Right lung (tissue), 10 donors: ENCODE measurements at places on chromosomes 6 and 20. TPM values are rescaled to one million over a fixed set of nuclear protein-coding genes. Genes with fewer than 3 reads are reported as not detected.

DNA sequence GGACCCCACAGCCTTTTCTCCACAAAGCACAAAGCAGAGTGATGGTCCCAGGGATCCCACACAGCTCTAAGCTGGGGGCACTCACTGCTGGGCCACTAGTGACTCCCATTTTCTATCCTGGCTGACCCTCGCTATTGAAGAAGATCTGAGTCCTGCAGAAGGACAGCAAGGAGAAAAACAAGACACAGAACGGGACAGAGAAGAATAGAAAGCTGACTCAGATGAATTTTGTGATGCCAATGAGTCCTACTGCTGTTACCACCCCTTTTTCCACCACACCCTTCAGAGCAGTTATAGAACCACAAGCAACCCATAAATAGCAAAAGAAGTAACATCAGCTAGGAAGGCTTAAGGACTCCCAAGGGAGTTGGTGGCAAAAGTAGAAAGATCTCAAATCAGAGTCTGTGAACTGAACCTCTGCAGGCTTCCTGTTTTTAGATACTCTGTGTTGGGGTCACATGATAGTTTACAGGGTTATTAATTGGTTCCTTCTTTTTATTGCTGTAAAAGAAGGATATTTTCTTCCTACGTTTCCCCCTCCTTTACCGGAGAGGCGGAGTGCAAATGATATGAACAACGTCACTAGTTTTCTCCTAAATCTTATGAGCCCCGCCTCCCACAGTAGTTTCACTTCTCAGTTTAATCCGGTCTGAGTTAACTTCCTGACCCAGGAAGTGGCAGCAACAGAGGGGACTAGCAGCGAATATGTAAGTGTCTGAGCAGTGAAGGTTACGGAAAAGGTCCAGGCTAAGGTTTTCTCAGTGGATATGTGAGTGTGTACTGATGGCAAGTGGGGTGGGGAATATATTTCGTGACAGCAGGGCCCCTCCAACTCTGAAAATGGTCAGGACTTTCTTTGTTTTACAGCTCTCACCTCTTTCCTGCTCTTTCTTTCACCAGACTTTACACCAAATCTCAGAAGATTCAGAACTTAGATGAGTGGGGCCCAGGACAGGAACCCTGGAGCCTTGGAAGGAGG is at the start of gene TRIM38:
Gene TRIM38, plus strand, starts transcription at position 654 of the 979 bp plus-strand sequence. CDS start 3,721 bp downstream, outside the sequence.
- DNase-seq = peak; percentile 81

DNA sequence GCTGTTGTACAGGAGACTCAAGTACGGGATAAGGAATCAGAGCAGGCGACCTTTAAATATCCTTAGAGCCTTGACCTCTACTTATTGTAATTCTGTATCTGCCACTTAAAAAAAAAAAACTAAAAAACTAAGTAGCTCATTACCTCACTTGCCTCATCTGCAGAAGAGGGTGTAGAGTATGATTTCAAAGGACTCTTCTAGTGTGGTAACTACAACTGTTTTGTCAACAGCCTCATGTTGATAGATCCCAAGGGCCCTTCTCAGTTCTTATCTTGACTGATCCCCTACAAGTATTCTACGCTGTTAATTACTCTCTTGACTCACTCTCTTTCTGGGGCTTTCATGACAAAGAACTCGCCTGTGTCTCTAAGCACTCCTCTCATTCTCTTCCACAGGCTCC is 16.7 kb upstream of the PDYN start:
- DNase-seq = no peak

GRCh38 chr6:100780648-100781047 is 100.5 kb downstream of the ASCC3 start:
- no peak for DNase-seq

DNA sequence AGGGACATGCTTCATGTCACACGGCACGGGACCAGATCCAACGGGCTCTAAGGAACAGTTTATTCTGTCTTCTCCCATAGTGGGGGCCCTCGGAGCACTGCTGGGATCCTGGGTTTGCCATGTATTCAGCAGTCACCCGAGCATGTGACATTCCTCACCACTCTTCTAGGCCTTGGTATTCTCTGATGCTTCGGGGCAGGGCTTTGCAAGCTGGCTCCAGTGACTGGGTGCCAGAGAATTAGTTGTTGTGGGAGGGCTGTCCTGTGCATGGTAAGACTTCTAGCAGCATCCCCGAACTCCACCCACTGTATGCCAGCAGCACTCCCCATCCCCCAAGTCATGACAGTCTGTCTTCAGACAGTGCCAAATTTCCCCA is 5.4 kb downstream of the CCN5 start:
- no peak for DNase-seq

DNA sequence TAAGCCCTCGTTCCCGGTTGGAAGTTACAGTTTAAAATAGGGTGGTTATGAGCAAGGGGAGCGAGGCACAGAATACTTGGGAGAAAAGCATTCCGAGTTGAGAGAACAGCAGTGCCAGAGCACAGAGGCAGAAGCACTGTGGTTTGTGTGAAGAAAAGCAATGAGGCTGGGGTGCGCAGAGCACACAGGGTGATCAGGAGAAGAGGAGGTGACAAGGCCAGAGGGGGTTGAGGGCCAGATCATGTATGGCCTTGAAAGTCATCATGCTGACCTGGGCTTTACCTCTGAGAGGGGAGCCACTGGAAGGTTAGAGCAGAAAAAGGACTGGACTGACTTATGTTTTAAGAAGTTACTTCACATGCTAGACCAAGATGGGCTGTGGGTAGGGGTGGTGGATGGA is 3.5 kb upstream of the BTN3A2 start:
- DNase-seq = no peak

DNA sequence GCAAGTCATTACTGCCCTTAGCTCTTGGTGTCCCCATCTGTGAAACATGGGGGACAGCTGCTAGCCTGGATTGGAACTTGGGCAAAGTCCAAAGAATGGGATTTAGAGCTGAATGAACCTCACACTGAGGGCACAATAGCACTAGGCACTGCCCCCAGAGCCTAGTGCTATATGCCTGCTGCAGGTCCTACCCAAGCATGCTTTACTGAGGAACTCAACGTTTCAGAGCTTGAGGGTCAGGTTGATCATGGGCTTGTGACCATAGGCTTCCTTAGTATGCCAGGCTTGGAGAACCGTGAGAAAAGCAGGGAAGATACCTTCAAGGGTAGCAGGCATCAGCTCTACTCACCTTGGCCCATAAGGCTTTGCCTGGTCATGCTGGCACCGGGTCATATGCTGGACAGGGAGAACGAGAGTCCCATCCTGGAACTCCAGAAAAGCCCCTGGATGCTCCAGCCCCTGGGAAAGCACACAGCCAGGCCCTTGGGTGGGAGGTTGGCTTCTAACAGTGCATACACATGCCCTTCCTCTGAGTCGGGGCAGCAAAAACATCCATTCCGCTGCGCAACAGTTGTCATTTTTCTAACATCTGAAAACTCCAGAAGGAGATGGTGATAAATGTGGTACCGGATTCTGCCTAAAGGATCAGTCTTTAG is 29.7 kb downstream of the EIF2S2 start:
- no peak for DNase-seq

DNA sequence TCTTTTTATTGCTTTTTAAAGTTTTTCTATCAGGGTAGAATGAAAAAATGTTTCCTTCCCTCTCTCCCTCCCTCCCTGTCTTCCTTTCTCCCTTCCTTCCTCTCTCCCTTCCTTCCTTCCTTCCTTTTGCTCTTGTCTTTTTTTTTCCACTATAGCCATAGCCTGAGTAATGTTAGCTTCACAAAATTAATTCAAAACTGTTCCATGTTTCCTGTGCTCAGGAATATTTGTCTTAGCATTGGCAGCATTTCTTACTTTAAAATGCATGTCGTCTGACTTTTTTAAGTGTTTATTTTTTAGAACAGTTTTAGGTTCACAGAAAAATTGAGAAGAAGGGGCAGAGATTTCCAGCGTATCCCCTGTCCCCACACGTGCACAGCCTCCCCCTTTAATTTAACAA is 730.8 kb upstream of the CITED2 start:
- DNase-seq = no peak

- DNase-seq = no peak
Measured at GRCh38 chr20:19889011-19889953, 127.9 kb upstream of the NAA20 start.

- DNase-seq = no peak
Measured at GRCh38 chr20:54058420-54059139, 11.8 kb downstream of the BCAS1 start.

GRCh38 chr20:23296841-23297701 is 53.5 kb upstream of the NXT1 start:
- DNase-seq = no peak

DNA sequence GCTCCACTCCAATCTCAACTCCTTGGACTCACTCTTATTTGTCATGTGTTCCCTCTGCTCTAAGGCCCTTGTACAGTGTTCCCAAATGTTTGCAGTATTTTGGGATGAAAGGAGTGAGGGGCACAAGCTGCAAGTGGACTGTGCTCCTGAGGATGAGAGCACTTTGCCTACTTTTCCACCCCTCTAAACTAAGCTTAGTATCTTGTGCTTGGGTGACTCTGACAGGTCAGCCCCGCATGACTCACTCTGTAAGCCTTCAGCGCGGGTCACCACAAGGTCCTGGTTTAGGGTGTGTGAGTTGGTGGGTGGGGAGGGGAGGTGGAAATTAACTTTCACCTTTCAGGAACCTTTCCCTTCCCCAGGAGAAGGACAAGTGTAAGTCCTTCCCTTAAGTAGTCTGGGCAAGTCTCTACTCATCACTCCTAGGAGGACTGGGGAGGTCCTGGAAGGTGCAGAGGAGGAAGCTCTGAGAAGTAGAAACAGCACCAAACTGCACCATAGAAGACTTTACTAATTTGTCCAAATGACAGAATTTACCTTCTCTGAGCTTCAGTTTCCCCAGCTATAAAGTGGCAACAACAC is 68.8 kb upstream of the EPB41L1 start:
- DNase-seq = no peak

DNA sequence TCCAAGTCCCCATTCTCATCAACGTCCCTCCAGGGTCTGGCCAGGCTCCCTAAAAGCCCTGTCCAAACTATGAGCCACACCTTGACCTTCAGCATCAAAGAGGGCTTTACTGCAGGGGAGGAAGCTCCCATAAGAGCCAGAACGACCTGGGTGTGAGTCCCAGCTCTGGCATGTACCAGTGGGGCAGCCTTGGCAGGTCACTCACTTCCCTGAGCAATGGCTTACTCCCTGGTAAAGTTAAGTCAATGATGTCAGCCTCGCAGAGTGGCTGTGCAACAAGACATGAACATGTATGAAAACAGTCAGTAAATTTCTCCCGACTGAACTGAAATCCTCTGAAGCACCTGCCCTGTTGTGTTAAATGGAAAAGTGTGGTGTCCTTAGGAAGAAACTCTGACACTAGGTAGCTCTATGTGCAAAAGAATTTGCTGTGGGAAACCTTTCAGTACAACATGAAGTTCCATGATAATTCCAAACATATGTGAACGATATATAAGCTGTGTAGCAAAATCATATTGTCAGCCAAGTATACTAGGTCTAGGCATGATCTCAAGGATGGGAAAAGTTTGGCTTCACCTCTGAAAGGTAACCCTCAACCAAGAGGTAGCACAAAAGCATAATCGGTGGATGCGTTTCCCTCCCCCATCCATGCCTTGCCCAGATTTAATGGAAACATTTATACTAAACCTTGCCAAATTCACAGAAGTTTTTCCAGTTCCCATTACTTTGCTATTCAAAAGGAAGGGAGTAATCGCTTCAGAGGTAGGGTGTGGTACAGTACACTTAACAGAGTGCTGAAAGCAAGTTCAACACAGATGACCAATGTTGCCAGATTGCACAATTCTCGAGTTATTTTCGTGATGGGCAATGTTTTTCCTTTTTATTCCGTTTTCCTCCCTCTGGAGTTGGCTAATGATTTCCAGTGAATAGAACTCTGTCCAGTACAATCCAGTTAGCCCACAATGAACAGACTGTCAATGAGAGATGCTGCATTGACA is 49.0 kb upstream of the RANBP9 start:
- DNase-seq = no peak

DNA sequence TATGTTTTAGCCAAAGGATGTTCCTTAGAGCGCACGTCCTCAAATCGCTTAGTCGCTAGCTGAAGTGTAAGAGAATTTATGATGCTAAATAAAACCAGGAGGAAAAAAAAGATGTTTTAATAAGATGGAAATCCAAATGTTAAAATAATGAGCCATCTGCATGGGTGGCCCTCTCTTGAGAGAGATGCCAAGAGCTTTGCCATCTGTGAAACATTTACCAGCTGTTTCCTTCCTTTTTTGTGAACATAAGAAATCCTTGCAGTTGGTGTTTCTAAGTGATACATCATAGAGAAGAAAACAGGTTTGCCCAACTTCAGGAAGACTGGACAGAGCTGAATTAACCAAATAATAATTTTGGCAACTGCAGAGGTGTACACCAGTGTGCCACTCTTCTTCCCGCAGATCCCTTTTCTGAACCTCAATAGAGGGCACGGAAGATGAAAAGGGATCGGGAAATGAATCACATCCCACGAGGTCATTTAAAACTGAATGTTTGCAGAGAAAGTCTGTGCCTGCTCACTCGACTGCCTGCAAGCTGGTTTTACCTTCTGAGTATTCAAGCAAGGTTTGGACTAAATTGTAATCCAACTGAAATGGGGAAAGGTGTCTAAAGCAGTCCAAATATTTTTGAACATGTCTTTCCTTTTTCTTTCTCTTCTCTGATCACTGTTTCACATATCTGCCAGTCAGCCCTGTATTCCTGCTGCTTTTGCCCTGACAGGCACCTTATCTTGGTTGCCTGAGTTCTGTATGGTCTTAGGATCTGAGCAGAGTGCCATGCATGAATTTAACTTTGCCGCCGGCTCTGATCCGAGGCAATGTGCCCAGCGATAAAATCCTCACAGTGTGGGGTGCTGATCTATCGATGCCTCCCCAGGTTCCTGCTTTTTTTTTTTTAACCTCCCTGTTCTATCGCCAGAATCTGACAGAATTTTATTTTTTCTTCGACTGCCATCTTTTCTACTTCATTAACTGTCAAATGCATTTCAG is 35.5 kb upstream of the TSHZ2 start:
- no peak for DNase-seq

- no peak for DNase-seq
Measured at GRCh38 chr6:114092943-114093342, 122.0 kb upstream of the HDAC2 start.

DNA sequence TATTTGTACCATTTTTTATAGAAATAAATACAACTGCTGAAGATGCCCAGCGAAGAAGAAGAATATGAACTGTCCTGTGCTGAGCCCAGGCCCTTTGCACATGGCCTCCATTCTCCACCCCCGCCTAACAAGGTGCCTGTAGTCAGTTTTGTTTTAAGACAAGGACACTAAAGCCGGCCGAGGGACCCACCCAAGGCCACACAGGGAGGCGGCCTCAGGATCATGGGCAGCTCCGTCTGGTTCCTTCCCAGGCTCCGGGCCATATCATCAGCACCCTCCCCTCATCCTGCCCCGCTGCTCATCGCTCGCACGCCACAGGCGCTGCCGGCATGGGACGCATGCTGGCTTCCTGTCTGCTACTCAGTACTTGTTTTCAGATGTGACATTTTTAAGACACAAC is 21.3 kb downstream of the PSMG4 start:
- DNase-seq = no peak

- no peak for DNase-seq
Measured at GRCh38 chr20:10249822-10250221, 31.2 kb downstream of the SNAP25 start.

- no peak for DNase-seq
Measured at GRCh38 chr6:158743033-158743651, 76.0 kb downstream of the EZR start.

Gene GPSM3
- 17.3 TPM for polyA plus RNA-seq

Gene C6orf58
- polyA plus RNA-seq = 0.95 TPM

Gene CRISP2
- polyA plus RNA-seq = 0.18 TPM

Gene DAAM2
- 45.1 TPM for polyA plus RNA-seq

Gene TREML4
- polyA plus RNA-seq = not detected

Gene CST9
- not detected for polyA plus RNA-seq

Gene FAXC
- polyA plus RNA-seq = 10.4 TPM

Gene SLC26A8
- 0.51 TPM for polyA plus RNA-seq

Gene SYCP2L
- polyA plus RNA-seq = 3.1 TPM
